H1 (cell line): ENCODE measurements at places on chromosomes 16 and 17. TPM values are rescaled to one million over a fixed set of nuclear protein-coding genes. Genes with fewer than 3 reads are reported as not detected.

The NXN gene
- 88.4 and 94.1 TPM in 2 replicates for total RNA-seq

The RNF222 gene
- not detected in 2 replicates for total RNA-seq

GRCh38 chr17:45395569-45396415, 36.9 kb downstream of the ARHGAP27 start:
- no peak for DNase-seq

The KCNG4 gene
- not detected in 2 replicates for total RNA-seq

DNA sequence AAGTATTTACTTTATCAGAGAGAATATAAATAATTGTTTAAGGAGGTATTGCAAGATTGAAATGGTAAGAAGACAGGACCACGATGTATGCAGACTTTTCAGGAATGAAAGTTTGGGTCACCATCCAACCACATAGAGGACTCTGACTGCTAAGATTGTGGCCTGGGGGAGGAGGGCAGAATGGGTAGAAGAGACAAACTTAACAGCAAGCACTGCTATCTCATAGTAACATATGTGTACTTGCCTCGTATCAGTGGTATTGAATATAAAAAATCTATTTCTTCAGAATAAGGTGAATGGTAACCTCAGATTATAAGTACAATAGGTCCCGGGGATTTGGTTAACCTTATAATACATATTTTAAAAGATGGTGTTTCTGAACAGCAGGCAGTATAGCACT, 5.8 kb downstream of the KRT10 start:
- DNase-seq = no peak

GRCh38 chr17:45171338-45172231, 9.9 kb downstream of the HEXIM2 start:
- DNase-seq = no peak

DNA sequence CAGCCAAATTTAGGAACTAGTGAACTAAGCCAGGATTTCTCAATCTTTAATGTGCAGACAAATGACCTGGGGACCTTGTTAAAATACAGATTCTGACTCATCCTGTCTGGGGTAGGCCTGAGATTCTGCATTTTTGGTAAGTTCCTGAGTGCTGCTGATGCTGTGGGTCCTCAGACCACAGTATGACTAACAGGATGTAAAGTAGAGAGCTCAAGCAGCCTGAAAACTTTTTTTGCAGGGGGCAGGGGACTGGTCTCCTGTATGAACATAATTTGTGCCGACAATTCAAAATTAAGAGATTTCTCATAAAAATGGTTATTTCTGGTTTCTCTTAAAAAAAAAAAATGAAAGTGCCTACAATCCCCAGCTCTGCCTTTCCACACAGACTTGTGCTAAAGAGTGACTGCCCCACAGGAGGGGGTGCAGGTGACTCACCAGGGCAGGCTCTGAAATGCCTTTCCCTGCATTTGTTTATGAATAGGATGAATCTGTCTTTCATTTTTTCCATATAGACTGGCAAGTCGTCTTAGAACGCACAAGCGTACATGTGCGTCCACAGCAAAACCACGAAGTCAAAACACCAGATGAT, 271.5 kb downstream of the PHKB start:
- peak; percentile 13 for DNase-seq

DNA sequence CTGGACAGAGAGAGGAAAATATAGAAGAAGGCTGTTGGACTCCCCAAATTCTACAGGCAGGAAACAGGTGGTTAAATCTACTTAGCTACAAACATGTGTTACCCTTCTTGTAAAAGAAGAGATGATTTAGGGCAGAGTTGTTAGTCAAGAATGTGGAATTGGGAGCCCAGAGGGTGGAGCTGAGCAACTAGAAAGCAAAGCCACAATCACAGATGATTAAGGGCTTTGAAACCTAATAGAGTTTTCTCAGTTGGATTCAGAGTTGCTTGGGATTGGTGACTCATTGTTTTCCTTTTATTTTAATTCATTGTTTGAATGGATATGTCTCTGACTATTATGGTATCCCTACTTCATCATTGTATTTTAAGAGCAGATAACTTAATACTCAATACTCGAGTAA, 6.2 kb downstream of the ACSM5 start:
- DNase-seq = no peak

The ABCA6 gene
- total RNA-seq = not detected in 2 replicates

DNA sequence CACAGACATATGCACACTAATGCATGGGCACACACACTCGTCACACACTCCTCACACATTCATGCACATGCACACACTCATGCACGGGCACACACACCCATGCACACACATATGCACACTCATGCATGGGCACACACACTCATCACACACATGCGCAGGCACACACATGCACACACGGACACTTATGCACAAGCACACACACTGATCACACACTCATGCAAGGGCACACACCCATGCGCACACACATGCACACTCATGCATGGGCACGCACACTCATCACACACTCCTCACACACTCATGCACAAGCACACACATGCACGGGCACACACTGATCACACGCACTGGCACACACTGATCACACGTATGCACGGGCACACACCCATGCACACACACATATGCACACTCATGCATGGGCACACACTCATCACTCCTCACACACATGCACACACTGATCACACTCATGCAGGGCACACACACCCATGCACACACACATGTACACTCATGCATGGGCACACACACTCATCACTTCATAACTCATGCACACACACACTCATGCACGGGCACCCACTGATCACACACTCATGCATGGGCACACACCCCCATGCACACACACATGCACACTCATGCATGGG, 16.1 kb downstream of the ADGRG1 start:
- DNase-seq = no peak

DNA sequence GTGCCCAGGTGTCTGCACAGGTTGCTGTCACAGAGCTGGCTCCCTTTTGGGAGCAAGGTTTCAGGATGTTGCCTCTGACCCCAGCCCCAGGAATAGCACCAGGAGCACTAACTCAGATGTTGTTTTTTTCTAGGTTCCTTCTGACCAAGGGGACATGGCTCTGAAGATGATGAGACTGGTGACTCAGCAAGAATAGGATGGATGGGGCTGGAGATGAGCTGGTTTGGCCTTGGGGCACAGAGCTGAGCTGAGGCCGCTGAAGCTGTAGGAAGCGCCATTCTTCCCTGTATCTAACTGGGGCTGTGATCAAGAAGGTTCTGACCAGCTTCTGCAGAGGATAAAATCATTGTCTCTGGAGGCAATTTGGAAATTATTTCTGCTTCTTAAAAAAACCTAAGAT, 28.1 kb downstream of the SCPEP1 start:
- no peak for DNase-seq

The PRSS8 gene
- 86.1 and 87.7 TPM in 2 replicates for total RNA-seq

- no peak for DNase-seq
Measured at GRCh38 chr16:53558710-53559109, 55.7 kb upstream of the AKTIP start.

- DNase-seq = no peak
Measured at GRCh38 chr16:28589930-28590329, 6.9 kb downstream of the SULT1A2 start.

- no peak for DNase-seq
Measured at GRCh38 chr17:16919663-16920627, 52.0 kb downstream of the TNFRSF13B start.

- DNase-seq = no peak
Measured at GRCh38 chr17:36978810-36979564, 30.2 kb downstream of the AATF start.

DNA sequence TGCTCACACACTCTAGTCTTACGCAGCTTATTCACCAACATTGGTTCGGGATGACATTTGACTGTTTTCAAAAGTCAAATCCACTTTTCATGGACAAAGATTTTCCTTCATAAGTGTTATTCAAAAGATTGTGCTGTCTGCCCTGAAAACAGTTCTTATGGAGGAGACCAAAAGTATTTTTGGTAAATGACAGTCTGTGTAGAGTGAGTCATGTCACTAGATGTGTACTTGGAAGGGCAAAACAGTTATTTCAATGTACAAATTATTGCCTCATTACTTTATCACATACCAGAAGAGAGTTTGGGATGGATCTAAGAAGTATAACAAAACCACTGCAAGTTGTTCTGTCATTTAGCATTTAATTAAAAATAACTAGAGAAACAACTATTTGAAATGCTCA, 265.6 kb downstream of the CDH13 start:
- no peak for DNase-seq

DNA sequence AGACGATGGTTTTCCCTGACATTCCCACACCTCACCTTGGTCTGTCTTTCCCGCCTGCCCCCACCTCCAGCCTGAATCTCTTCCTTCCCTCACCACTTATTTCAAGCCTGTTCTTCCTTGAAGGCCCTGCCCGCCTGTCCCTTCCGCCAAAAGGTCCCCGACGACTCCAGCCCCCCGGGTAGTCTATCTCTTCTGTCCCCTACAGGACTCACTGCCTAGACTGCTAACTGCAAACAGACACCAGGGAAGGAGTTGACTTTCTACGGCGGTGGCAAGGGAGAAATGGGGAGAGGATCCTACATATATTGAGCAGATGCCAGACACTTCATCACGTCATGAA, 53.7 kb downstream of the NT5M start:
- DNase-seq = no peak

DNA sequence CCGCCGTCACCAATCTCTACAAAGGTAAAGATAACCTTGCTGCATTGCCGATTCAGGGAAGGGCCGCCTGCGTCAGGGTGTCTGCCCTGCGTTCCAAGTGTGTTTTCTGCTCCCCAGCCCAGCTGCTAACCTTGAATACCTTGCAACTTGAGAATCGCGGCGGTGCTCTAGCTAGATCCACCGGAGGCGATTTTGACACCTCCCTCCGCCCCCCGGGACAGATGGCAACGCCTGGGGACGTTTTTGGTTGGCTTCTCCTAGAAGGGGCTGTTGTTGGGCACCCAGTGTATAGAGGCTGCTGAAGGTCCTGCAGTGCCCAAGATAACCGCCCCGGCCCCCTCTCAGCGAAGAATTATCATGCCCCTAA, 1.5 kb downstream of the HAPSTR1 start:
- no peak for DNase-seq

DNA sequence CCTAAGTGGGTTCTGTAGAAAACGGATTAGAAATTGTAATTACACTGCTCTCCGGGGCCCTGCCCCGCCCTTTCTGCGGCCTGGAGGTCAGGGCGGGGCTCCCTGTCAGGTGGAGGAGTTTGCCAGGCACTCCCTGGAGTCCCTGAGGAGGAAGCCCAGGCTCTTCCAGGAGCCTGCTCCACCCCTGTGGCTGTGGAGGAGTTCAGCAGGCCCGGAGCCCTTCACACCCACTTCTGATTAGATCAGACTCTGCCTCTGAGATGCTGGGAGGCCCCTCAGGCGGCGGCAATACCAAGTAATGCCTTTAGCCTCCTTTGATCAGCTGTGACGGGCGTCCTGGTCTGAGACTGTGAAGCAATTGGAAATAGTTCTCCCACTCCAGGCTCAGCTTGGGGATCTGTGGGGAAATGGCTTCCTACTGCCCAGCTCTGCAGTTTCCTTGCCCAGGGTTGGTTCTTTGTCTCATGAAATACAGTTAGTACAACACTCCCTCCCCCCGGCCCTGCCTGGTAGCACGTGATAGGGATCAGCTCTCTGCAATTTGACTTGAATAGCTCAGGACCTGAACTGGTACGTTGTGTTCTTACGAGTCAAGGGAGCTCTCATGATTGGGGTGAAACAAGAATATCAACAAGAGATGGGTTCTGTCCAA, 22.3 kb downstream of the BAIAP2 start:
- DNase-seq = no peak

The ZPBP2 gene
- total RNA-seq = not detected in 2 replicates
